CD4-positive, alpha-beta T cell treated with Interleukin-21 for 1 hour (primary cell): ENCODE measurements at places on chromosomes 11 and 22.
A peak's percentile ranks its signal among the peaks of the same experiment; 100 is the strongest.

GRCh38 chr22:49364398-49364797, 463.3 kb downstream of the BRD1 start:
- no peak for DNase-seq

GRCh38 chr11:68127714-68128681, 6.8 kb upstream of the CHKA start:
- DNase-seq, result no peak

- DNase-seq, result peak; percentile 49
These were observed 7.9 kb downstream of the PRR5 start for GRCh38 chr22:44709881-44710392.

- no peak for DNase-seq
These were observed 2.4 kb upstream of the WT1 start for GRCh38 chr11:32437495-32438345.

GRCh38 chr11:32830413-32830738, 649 bp downstream of the PRRG4 start:
- DNase-seq, result no peak

DNA sequence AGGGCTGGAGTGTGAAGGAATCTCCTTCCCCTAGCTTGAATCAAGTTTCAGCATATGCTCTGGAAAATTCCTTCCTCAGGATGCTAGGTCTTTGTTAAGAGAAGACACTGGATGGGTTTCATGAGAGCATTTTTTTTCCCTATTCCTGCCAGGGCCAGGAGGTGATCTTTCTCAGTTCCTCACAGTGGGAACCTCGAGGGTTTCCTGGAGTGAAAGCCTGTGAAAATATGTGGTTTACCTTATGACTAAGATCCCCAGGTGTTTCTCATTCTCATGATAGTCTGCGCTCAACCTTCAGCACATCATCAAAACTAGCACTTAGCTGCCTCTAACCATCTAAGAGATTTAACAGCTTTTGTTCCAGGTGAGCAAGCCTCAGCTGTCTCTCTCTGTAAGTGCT, 985.3 kb upstream of the FAT3 start:
- no peak for DNase-seq

DNA sequence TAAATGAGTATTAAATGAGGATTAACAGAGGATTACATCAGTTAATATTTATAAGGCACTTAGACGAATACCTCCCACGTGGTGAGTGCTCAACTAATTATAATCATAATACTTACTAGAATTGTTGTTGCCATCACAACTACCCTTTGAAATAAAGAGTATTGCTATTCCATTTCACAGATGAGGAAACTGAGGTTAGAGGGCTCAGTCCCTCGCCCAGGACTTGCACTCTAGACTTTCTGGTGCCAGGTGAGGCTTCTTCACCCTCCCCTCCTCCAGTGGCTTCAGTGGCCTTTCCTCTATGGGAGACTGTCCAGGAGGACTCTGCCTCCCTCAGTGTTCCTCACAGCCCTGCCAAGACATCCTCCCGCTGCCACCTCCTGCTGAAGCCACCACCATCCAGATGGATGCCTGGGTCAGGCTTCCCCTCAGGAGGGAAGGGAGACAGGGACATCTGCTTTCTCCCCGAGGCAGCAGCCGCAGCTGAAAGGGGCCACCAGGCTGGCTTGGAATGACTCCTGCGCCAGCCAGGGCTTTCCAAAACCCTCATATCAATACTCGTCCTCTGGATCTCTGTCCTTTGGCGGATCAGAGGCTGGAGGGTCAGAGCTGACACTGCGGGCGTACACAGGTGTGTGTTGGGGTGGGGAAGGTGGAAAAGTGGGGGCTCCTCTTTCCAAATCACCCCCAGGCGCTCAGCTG, 580.1 kb downstream of the BUD13 start:
- DNase-seq, result no peak

GRCh38 chr11:44978961-44979331, 28.3 kb upstream of the TP53I11 start:
- no peak for DNase-seq

- DNase-seq, result no peak
These were observed 350.1 kb downstream of the TBC1D22A start for GRCh38 chr22:47112582-47112965.

GRCh38 chr11:95703049-95703448, 86.5 kb downstream of the FAM76B start:
- peak; percentile 37 for DNase-seq

- DNase-seq, result no peak
These were observed 69.7 kb downstream of the RAB38 start for GRCh38 chr11:88105526-88105925.
